ENCODE measurements at places on chromosomes 4 and X.

DNA sequence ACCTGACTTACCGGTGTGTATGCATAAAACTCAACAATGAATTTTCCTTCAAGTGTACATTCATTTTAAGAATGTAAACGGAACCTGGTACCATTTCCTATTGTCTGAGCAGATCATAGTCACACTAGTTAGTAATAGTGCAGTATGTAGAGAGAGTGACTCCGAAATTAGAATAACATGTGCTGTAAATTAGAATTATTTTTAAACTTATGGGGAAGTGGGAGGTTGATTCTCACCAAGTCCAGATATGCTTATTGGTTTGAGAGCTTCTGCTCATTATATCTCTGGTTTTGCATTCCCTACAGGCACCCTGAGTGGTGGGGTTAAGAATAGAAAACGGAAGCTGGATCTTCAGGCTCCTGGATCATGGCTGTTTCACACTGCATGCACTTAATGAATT lies 39.6 kb downstream of the KLF3 start:
- DNase-seq: no peak

- no peak for DNase-seq
Observed at GRCh38 chr4:183411291-183411861, 33.1 kb upstream of the CDKN2AIP start.

GRCh38 chr4:143721317-143721716 lies 20.8 kb upstream of the FREM3 start:
- no peak for DNase-seq

GRCh38 chr4:189035091-189035490 lies 895.9 kb downstream of the TRIML1 start:
- no peak for DNase-seq
